ENCODE measurements at places on chromosomes 3 and 15.

- no peak for DNase-seq
Measured at GRCh38 chr15:70014860-70015490, 82.7 kb downstream of the TLE3 start.

DNA sequence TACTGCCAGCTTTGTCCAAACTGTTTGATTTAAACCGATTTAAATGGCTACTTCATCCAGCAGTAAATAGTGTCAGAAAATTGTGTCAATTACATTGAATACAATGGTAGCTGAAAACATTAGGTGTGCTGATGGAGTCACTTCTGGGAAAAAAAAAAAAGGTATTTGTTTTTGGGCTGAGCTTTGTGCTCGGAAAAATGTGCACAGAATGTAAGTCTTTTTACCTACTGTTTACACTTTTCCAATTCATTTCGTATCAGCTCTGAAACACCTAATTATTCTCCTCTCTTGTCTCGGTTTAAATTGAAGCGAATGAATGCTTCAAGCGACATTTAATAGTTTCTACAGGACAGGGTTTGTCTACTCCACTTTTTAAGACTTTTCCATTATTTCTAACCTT lies 1078.4 kb downstream of the ROBO1 start:
- no peak for DNase-seq

- DNase-seq, result no peak
Measured at GRCh38 chr15:50953302-50953701, 44.8 kb downstream of the AP4E1 start.

- DNase-seq, result no peak
Measured at GRCh38 chr15:32670623-32671022, 29.1 kb downstream of the SCG5 start.

DNA sequence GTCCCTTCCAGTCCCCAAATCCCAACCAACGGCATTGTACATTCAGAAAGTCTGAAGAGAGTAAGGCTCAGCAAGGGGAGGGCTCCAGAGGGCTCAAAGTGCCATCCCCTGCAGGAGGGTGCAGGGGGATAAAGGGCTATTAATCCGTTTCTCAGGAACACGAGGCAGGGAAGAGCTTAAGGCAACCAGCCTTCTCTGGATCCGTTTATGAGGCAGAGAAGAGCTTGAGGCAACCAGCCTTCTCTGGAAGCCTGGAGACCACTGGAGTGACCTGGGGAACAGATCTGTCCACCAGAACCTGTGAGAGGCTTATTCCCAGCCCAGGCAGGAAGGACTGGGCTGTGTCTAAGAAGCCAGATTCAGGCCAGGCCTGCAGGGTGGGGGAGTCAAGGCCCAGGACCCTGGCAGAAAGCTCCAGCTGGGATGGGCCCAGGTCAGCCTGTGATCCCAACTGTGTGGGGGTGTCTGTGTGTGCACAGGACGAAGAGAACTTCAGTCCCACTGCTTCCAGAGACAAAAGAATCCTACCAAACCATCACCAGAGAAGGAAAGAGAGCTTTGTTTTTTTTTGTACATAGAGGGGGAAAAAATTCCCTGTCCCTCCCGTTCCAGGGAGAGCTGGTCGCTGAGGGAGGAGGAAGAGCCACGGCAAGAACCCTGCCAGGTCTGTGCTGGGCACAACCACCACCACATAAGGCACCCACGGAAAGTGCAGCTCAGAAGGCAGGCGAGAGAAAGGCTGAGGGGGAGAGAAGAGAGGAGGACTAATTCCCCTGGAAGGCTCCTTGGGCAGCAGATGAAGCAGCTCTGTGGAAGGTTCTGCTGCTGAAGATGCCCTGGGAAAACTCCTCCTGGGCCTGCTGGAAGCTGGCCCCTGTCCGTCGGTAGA lies 1.6 kb upstream of the ULK3 start:
- no peak for DNase-seq

DNA sequence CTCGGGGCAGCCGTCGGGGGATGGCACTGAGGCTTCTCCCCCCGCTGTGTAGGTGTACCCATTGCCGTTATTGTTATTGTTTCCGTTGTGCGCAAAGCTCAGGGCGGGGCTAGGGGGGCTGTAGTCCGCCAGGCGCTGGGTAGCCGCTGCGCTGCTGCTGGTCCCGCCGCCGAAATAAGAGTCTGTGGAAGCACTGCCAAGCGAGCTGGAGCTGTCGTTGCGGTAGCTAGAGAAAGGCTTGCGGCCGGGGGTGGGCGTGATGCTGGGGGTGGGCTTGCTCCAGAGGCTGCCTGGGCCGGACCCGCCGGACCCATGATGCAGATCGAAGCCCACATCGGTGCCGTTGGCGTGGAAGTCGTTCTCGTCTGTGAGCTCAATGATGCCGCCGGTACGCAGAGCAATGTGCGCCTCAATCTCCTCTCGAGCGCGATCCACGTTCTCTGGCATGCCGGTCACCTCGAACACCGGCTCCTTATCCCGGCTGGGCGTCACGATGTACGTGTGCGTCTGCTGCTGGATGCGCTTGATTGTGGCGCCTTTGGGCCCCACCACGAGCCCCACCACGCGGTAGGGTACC lies 1.9 kb downstream of the MEX3B start:
- no peak for DNase-seq

GRCh38 chr3:99681512-99681911 lies 43.1 kb downstream of the COL8A1 start:
- DNase-seq, result no peak

- DNase-seq, result no peak
Measured at GRCh38 chr3:193816656-193817311, 223.8 kb downstream of the OPA1 start.

DNA sequence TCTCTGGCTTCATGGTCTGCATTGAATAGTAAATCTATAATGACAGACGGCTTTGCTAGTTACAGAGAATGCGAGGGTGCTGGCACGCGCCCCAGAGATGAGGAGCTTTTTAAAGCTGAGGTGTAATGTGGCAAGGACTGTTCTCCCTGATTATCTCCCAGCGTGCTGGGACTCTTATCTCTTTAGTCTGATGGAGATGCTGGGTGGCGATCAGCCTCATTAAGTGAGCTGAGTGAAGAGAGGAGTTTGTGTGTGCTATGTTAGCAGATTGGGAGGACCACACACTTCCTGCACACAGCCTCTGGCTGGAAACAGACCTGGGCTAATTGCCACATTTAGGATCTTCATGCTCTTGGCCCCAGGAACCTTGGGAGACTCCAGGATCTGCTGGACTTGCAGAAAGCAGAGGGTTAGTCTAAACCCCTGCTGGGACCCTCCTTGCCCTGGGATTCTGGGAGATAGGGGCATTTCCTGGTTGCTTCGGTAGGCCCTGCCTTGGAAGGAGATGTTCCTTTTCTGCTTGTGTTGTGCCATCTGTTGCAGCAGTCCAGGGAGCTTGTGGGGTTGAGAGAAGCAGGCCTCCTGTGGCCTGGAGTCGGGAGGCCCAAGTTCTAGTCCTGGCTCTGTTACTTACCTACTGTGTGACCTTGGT lies 15.0 kb downstream of the PDIA5 start:
- DNase-seq, result no peak

DNA sequence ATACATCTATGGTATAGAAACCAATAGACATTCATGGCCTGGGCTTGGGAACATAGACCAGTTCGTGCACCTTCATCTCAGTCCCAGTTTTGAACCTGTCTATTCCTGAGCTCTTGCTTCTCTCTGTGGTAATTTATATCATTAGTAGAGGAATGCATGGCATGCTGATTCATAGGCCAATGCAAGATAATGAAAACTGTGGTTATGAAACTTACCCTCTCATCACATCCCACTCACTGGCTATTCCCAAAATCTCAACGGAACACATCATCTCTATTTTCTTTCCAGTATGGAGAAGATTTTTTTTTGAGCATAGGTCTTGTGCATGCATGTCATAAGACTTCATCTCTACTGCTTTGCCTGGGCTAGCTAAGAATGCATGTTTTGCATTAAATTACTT lies 18.7 kb upstream of the P2RY12 start:
- no peak for DNase-seq

GRCh38 chr3:24406900-24407299 lies 87.8 kb downstream of the THRB start:
- no peak for DNase-seq

DNA sequence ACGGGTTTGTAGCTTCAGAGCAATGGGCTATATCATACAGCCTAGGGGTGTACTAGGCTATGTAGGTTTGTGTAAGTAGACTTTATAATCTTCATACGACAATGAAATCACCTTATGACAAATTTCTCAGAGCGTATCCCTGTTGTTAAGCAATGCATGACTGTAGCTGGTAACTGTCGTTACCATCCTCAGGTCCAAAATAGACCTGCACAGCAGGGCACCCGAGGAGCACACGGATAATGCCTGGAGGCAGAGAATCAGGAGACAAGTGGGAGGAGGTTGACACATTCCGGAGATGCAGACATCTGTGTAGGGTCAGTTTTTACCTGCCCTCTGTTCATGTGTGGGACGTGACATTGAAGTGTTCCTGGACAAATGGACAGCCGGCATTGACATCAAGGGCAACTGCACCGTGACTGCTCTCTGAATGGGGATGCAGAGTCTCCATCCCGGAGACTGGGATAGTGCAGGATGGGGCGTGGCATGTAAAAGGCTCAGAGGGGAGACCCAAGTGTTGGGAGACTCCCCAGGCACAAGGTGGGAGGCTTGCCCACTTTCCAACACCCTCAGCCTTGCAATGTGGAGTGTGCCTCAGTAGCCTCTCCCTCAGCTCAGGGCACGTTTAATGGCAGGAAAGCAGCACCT lies 45.9 kb upstream of the PGPEP1L start:
- DNase-seq, result no peak

DNA sequence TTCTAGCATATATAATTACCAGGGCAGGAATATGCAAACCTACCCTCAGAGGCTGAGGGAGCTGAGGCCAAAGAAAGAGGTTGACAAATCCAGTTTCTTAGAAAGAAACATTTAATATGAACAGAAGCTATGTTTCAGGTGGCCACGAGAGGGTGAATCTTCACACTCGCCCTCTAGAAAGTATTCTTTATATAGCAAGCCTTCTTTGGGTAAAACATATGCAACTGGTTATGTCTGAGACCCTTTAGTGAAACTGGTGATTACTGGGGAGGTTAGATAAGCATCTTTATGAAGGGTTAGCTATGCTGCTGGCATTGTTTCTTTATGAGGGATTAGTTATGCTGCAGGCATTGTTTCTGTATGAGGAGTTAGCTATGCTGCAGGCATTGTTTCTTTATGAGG lies 50.7 kb upstream of the GOLGA6L2 start:
- no peak for DNase-seq

DNA sequence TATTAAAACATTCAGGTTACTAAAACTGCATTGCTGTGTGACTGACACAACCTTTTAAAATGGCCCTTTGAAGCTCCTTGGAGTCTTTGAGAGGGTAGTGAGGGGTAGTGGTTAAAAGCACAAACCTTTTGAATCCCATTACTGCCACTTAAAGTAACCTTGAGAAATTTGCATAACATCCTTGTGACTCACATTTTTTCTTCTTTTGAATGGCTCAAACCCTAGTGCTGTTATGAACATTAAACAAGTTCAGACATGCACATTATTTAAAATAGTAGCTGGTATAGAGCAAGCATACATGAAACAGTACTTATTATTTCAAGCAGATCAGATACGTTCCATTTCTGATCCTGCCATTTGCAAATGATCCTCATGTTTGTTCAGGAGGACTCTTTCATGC lies 3.7 kb upstream of the CLDN1 start:
- no peak for DNase-seq

DNA sequence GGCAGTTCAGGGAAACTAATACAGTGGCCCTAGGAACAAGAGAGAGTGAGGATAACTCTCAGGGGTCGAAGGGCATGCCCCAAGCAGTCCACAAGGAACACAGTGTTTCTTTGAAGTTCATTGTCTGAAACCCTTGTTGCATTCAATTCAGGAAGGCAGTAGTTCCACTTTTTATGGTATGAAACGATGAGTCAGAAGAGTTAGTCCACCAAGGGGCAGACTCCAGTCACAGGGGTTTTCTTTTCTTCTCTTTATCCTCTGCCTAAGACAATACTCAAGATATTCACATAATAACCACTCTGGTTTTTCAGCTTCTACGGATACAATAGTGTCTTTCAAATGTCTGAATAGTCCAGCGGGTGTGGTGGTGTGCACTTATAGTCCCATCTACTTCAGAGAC lies 23.7 kb upstream of the TICRR start:
- DNase-seq, result no peak

DNA sequence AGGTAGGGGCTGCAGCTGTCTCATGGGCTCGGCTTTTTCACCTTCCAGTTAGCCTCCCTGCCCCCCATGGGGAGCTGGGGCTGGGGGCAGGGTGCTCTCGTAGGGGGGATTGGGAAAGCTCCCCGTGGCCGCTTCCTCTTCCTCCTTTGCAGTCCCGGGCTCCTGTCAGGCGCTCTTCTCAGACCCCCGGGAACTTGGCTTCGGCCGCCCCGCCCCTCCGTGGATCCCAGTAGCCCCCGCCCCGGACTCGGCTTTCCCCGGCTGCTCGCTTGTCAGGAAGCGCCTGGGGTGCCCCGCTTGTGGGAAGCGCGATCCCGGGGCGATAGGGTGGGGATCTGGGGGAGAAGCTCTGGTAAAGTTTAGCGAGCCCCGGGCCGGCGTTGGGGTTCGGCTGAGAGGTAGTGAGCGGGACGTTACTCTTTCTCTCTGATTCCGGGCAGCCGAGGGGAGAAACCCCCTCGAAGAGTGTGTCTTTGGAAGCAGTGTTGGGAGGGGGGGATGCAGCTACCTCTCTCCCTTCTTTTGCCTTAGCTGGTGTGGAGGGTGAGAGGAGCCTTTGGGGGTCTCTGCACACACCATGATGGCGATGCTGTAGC lies 611 bp downstream of the PIAS1 start:
- DNase-seq, result peak; percentile 11

DNA sequence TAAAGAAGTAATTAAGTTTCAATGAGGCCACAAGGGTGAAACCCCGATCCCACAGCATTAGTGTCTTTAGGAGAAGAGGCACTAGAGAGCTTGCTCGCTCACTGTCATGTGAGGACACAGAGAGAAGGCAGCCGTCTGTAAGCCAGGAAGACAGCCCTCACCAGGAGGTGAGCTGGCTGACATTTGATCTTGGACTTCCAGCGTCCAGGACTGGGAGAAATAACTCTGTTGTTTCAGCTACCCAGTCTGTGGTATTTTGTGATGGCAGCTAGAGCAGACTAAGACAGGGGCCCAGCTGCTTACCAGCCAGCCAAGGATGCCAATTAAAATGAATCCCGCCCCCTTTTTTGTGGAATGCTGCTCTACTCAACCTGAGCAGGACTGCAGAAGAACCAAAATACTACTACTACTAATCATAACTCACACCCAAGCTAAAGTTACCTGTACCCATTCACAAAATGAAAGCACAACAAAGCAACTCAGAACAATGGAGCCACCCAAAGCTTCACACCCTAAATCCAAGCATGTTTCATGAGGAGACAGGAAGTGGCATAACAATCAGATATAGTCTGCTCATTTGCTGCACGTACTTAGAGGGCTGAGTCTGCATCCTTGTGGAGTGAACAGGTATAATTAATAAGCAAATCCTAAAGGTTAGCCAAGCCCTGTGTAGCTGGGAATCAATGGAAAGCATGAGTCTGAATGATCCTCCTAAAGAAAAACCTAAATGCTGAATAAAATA lies 35.6 kb upstream of the RHCG start:
- DNase-seq, result no peak

Measured in T-helper 1 cell (primary cell).